Stimulated activated naive CD4-positive, alpha-beta T cell treated with Interleukin-2 at 50 U/mL for 16 hours (primary cell): ENCODE measurements at places on chromosomes 7 and 10.

- DNase-seq = no peak
Observed at GRCh38 chr7:135845415-135846075, 96.9 kb upstream of the FAM180A start.

DNA sequence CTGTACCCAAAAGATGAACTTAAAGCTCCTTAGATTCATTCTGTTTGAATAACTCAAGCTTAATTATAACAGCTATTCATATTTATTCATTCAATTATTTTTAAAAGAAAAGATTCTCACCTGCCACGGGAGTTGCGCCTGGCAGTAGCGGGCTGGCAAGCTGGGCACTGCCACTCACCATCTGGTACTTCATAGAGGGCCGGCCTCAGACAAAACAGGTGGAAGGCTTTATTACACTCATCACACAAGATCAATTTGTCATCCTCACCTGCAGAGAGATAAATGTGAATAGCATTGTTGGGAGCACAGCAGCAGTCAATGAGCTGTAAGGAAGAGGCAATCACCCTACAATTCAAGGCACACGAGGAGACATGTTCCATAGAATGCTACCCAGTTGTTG lies 15.8 kb downstream of the FZD9 start:
- no peak for DNase-seq

DNA sequence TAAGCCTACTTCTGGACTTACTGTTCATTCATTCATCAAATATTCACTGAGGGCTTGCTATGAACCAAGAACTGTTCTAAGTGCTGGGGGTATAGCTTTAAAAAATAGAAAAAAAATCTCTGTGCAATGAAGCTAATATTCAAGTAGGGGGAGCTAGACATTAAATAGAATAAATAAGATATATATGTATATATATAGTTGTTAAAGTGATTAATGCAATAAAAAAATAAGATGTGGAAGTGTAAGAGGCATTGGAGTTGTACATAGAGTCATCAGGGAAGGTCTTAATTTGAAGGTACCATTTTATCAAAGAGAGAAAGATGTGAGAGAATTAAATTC lies 181.2 kb upstream of the AGR3 start:
- DNase-seq = no peak

DNA sequence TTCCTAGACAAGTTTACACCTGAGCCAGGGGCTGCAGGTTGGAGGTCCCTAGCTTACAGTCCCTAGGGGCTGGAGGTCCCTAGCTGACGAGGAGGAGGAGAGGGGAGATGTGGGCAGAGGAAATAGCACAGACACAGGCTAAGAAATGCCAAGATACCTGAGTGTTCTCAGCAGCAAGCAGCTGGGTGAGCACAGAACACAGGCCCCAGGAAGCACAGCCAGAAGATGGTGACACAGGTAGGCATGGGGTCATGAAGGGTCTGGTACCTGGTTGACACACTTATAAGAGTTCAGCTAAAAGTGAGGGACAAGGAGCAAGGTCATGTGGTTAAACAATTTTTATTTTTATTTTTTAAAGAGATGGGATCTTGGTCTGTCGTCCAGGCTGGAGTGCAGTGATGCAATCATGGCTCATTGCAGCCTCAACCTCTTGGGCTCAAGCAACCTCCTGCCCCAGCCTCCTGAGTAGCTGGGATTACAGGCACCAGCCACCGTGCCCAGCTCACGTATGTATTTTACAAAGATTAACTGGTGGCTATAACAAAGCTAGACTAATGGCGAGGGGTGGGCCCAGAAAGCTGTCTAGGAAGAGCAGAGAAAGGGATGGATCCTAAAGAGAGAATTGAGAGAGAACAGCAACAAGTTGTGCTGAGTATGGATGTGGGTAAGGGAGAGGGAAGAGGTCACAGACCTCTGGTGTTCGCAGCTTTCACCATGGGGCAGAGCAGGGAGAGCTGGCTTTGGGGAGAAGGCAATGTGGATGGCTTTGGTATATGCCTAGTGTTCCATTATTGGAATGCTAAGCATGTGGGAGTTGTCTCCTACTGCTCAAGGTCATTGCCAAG lies 140.3 kb upstream of the KLF14 start:
- DNase-seq = no peak

- DNase-seq = no peak
Observed at GRCh38 chr10:96276831-96277230, 5.5 kb upstream of the BLNK start.
